Fibroblast of skin of abdomen (primary cell): ENCODE measurements at places on chromosomes 7 and 10.

- DNase-seq, result no peak
Observed at GRCh38 chr7:134278502-134279153, 38.1 kb downstream of the SLC35B4 start.

DNA sequence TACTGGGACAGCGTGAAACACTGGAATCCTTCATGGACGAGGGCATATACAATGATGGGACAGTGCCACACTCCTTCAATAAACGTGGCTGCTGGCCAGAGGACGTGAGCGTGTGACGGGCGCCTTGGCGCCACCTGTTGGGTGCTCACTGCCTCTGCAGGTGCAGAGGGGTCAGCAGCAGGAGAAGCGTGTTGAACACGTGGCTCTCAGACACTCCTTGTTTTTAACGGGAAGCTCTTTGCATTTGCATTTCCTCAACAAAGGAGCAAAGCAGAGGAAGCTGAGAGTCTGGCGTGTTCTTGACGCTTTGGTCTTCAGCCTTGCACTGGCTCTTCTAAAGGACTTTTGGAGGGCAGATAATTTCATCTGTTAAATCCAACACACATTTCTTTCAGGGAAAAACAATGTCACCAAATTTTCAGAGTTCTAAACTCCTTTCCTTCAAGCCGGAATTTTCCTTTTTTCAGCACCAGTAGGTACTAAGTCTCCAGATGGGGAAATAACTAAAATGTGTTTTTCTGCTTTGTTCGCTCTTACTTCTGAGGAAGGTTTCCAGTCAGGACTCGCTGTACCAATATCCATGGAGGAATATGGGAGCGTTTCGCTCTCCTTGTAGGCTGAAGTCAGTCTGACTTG is 2.9 kb upstream of the GET4 start:
- peak; percentile 75 for DNase-seq

GRCh38 chr10:60525716-60526585 is 136.3 kb upstream of the ANK3 start:
- peak; percentile 69 for DNase-seq

GRCh38 chr10:21125471-21126228 is 228.5 kb upstream of the NEBL start:
- DNase-seq, result no peak

- DNase-seq, result no peak
Observed at GRCh38 chr10:108374991-108375390, 1210.5 kb upstream of the SORCS1 start.

GRCh38 chr10:78578929-78579328 is 489.8 kb upstream of the ZMIZ1 start:
- no peak for DNase-seq

DNA sequence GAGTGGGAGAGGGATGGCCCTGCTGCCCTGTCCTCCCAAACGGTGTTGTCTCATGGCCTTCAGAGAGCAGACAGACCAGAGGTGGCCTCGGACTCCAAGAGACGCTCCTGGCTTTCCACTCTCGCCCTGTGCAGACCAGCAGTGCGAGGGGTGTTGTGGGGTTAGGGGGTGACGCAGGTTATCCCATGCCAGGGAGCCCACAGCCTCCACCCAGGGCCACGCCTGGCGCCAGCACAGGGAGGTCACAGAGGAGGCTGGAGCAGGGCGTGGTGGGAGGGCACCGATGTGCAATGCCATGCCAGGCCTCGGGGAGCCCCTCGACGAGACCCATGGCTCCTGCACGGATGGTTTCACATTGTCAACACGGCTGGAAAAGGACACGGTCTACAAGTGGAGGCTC is 52.1 kb downstream of the INPP5A start:
- DNase-seq, result no peak

GRCh38 chr10:110860576-110861241 is 11.0 kb upstream of the PDCD4 start:
- DNase-seq, result no peak

DNA sequence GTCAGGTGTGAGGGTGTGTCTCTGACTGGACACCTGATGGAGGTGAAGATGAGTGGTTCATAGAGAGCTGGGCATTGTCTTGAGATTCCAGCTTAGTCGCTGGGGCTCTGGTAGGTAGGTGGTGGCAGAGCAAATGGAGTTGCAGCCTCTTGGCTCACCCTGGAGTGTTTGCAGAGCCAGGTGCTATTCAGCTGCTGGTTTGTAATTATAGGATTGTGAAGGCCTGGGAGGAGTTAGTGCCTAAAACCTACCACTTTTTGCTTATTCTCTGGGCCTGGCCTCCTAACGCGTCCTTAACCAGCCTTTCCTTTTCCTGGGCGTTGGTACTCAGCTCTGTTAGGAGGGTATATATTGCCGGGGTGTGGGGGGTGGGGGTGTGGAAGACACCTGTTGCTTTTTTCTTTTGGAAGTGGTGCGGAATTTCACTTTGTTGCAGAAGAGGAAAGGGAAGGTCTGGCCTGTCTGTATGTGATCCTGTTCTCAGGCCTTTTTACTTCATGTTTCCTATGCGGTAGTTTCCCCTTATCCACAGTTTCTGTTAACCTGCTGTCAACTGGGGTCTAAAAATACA is 3.2 kb downstream of the PPRC1 start:
- DNase-seq, result no peak

GRCh38 chr7:150502519-150502918 is 12.2 kb upstream of the GIMAP7 start:
- DNase-seq, result no peak

- no peak for DNase-seq
Observed at GRCh38 chr7:68133045-68133444, 1136.4 kb downstream of the TYW1 start.

DNA sequence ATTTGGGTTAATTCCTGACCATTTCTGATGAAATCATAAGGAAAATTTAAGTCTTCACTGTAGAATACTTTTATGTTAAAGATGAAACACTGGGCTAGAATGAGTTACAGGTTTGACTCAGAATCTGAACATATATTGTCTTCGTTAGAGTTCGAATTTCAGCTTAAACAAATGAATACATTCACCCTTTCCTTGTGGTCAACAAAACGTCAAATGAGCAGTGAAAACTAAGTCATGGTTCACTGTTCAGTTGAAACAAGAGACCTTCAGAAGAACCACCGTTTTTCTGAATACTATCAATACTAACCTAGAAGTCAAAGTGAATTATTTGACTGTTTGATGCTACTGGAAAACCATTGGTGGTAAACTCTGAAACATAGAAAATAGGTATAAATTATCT is 235.2 kb upstream of the ZWINT start:
- no peak for DNase-seq

GRCh38 chr7:158453663-158454062 is 134.0 kb downstream of the PTPRN2 start:
- DNase-seq, result no peak
